ENCODE measurements at places on chromosomes 13 and 19. TPM values are rescaled to one million over a fixed set of nuclear protein-coding genes. Genes with fewer than 3 reads are reported as not detected.

Gene MBD3L3
- polyA plus RNA-seq, result not detected

GRCh38 chr13:46342538-46342937, 44.5 kb downstream of the RUBCNL start:
- no peak for DNase-seq

- peak; percentile 4 for DNase-seq
These were observed 1.8 kb upstream of the CEACAM8 start for GRCh38 chr19:42596391-42597072.

DNA sequence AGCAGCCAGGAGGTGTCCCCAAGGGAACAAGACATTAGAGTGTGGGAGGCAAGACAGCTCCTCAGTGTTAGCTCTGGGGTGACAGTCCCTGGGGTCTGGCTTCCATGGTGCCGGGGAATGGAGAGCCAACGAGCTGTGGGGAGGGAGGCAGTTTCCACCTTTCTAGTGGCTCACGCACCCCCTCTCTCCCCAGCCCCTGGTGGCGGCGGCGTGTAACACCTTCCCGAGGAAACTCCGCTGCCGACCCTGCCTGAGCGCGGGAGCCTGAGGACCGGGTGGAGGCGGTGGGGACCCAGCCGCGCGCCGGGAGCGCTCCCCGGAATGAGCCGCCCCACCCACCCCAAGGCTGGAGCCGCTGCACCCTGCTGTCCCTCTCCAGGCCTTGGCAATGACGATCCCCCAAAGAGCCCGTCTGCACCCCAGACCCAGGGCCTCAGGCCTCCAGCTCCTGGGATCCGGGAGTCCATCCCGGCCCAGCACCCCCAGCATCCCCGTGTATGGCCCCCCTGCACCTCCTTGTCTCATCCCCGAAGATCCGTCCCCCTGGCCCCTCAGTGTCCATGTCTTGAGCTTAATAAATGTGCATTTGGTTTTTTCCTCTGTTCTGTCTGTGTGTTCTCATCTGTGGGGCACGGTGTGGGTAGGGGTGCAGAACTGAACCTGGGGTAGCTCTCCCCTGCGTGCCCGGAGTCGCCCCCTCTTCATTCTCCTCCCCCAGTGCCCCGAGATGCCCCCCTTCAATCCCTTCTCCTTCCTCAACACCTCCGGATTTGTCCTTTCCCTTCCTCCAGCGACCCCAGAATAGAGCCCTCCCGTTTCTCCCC, 622 bp upstream of the FXYD5 start:
- DNase-seq, result no peak

GRCh38 chr13:98519976-98520375, 56.9 kb downstream of the STK24 start:
- no peak for DNase-seq

All from muscle of leg (tissue), 16 donors.